Adipocyte (in vitro differentiated cells): ENCODE measurements at places on chromosomes 6 and 20.

- no peak for DNase-seq
Observed at GRCh38 chr6:78076371-78076770, 423.5 kb downstream of the MEI4 start.

- no peak for DNase-seq
Observed at GRCh38 chr20:50191065-50191543, 474 bp downstream of the CEBPB start.

DNA sequence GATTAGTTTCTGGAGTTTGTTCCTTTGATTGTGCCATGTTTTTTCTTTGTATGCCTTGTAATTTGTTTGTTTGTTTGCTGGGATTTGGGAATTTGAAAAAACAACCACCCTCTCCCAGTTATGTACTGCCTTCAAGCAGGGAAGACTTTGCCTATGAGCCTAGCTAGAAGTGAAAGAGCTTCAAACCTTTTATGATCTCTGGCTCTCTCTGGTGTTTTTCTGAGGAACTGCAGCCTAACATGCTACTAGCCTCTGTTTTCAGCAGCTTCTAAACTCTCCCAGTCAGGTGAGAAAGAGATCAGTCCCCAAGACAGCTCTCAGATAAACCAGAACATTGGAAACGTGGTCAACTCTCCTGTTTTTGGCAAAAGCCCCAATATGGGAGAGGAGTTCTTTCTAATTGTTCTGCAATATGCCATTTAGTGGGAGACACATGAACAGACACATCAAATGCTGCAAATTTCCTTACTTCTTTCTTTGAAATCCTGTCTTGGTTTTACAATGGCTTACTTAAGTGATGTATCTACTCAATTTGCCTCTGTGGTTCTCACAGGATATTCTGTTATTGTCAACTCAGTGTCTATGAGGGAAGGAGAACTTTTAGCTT is 58.9 kb upstream of the SERINC1 start:
- DNase-seq = peak; percentile 92

- peak; percentile 5 for DNase-seq
Observed at GRCh38 chr6:158575550-158575949, 15.7 kb downstream of the TMEM181 start.

DNA sequence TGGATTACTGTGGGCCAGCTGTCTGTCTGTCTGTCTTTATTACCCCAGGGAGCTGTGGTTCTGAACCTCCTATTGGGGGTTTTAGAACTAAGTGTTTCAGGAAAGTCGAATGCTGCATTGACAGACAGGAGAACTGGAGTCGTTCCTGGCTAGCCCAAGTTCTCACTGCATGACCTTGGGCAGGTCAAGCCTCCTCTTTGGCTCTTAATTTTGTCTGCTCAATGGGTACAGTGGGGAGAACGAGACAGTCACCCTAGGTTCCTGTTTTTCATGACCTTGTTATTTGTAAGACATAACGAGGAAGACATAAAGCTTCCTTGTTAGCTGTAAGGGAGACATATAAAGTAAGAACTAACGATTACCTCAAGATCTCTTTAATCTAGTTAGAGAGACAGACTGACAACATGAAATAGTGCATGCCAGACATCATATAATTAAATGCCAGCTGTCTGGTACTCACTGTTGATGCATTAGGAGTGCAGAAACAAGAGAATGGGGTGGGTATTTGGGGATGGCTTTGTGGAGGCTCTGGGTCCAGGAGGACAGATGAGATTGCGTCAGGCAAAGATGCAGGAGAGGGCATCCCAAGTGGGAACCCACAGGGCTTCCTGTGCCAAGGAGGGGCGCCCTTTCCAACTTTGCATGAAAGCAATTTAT is 3.7 kb upstream of the CCDC167 start:
- DNase-seq = no peak

- peak; percentile 79 for DNase-seq
Observed at GRCh38 chr6:235763-236360, 56.4 kb upstream of the DUSP22 start.

DNA sequence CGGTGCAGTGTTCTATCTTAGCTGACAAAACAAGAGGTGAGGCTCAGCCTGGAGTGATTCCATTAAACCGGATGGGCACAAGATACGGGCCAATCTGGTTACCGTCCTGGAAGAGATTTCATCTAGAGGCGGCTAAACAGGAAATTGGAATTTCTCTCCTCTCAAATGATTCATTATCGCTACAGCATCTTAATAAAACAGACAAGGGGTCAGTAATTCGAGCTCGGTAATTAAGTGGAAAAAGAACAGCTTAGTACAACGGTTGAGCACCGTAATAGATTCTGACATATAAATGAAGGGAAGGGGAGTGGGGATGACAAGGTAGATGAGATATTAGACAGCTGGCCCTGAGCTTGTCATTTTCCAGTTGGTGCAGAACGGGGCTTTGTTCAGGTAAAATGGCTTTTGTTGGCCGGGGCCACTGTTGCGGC is 137.2 kb downstream of the EDN3 start:
- no peak for DNase-seq

GRCh38 chr20:61924211-61924857 is 141.3 kb downstream of the TAF4 start:
- DNase-seq = no peak

GRCh38 chr6:167829513-167829912 is 2.8 kb downstream of the AFDN start:
- no peak for DNase-seq
